ENCODE measurements at places on chromosomes 13 and 19.

GRCh38 chr19:2032296-2032941 lies 16.9 kb upstream of the BTBD2 start:
- DNase-seq = peak; percentile 96

- peak; percentile 89 for DNase-seq
These were observed 22.8 kb upstream of the NDUFS7 start for GRCh38 chr19:1360818-1361461.

DNA sequence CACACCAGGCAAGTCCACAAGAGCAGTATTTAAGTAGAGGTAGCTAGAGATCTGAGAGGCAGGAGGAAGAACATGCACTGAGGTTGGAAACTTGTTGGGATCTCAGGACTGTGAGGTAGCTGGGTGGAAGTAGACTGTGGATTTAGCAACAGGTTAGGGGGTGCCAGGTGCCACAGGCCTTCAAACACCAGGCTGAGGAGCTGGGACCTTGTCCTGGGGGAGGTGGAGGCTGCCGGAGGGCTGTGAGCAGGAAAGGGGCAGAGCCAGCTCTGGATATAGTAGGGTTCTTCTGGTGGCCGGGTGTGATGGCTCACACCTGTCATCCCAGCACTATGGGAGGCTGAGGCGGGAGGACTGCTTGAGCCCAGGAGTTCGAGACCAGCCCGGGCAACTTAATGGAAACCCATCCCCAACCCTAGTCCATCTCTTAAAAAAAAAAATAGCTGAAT lies 3.1 kb downstream of the FUZ start:
- DNase-seq = no peak

DNA sequence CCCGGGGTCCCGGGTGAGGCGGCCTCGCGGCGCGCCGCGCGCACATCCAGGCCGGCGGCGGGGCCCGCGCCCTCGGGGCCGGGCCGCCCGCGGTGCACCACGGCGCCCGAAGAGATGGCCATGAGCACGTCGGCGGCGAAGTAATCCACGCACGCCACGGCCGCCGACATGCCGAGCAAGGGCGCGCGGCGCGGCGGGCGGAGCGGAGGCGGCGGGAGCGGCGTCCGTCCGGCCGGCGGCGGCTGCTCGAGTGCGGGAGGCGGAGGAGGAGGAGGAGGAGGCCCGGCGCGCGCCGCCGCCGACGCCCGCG lies at the start of gene KLF16:
TSS of gene KLF16 (minus strand) at position 252 of the 310 bp plus-strand sequence. CDS start at position 170, 82 bp downstream.
- no peak for DNase-seq

DNA sequence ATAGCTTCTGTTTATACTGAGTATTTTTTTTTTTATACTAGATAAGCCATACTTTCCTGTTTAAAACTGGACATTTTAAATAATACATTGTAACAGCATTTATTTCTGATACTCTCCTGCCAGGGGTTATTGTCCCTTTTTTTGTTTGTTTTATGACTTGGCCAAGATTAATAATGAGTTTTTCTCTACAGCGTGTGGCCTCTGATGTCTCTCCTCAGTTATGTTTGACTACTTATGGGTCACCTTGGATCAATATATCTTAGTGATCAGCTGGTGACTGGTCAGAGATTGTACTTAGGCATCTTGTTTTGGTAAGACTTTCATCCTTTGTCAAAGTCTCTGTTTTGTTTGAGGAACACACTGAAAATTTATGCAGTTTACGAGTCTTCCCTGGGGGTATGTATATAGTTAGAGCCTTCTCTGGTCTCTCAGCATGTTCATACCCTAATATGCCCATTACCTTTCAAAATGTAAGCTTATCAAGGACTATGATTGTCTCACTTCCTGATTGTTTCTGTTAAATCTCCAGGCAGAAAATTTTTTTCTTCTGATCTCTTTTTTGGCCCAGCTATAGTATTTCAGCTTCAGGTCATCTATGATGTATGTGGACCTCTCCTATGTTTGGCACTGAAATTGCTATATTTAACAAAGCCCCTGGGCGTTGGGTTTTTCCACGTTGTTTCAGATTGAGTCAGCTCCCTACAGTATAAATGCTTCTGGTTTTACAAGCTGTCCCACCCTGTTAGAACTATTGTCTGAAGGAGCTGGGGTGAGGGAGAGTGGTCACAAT lies 87.9 kb downstream of the URI1 start:
- DNase-seq = no peak

DNA sequence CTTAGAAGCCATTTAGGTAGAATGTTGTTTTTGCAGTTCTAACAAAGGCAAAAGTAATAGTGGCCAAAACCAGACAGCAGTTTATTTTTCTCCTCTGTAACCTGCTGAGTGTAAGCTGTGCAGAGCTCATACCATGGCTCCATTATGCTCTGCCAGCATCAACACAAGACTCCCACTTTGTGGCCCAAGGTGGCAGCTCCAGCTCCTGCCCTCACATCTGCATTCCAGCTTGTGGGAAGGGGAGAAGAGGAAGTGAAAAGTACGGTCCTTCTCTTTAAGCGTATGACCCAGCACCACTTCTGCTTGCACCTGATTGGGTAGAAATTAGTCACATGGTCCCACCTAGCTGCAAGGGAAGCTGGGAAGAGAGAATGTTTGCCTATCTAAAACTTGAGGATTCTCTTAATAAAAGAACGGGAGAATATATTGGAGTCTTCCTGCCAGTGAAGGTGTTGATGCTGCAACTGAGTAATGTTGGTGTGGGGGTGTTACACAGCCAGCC lies 19.2 kb downstream of the ADGRE1 start:
- DNase-seq = no peak

- no peak for DNase-seq
These were observed 12.6 kb upstream of the MAB21L1 start for GRCh38 chr13:35489050-35489449.

GRCh38 chr13:27293076-27293691 lies 22.6 kb downstream of the RASL11A start:
- no peak for DNase-seq

DNA sequence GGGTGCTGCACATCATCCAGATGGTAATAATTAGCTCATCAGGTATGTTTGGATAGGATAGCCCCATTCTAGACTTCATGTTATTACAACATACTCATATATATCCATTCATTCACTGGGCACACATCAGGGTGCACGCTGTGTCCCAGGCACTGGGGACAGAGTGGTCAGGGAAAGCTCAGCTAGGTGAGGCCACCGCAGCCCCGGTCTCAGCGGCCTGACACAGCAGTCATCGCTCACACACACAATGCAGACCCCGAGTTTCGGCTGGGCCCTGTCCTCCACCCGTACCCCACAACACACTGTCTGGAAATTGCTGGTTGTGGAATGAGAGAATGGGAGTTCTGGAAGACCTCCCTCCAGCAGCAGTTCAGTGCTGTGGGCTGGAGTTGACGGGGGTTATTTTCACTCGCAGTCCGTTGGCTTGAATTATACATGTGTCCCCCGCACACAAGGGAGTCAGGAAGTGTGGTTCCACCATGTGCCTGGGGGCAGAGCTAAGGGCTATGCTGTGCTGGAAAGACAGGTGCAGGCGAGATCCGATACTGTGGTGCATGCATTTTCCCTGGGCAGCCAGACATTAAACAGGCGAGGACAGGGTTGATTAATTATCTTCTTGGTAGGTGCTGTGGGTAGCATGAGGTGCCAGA lies 257.6 kb downstream of the TEX29 start:
- no peak for DNase-seq

DNA sequence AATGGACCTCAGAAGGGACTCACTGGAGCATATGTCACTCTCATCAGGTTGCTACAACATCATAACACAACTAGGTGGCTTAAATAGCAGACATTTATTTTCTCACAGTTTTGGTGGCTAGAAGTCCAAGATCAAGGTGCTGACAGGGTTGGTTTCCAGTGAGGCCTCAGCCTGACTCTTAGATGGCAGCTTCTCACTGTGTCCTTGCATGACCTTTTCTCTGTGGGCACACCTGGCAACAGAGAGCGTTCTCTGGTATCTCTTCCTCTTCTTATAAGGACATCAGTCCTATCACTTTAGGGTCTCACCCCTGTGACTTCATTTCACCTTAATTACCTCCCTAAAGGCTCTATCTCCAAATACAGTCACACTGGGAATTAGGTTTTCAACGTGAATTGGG lies 74.5 kb downstream of the CYSLTR2 start:
- DNase-seq = no peak

DNA sequence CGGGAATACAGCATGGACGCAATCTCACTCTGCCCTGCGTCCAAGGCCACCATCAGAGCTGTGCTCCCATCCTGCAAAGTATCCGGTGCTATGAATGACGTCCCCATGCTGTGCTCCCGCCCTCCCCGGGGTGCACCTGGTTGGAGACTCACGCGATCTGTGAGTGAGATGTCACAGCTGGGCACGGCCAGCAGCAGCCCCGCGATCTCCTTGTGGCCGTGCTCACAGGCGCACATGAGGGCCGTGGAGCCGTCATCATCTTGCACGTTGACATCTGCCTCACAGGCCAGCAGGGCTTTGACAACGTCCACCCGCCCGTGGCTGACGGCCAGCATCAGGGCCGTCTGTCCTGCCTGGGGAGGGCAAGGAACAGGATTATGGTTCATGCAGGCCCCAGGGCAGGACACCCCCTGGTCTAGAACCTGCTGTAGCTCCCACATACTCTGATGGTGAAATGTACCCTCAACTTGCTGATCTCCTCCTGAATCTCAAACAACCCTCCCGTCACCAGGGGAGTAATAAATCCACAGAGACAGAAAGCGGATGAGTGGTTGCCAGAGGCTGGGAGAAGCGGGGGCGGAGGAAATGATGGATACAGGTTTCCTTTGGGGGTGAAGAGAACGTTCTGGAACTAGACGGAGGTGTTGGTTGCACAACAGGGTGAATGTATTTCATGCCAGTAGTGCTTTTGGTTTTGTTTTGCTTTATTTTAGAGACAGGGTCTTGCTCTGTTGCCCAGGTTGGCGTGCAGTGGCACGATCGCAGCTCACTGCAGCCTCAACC lies 14.5 kb upstream of the SPC24 start:
- no peak for DNase-seq
